ENCODE measurements at places on chromosomes 7 and 10.
A peak's percentile ranks its signal among the peaks of the same experiment; 100 is the strongest.

GRCh38 chr7:29102558-29103151, 43.7 kb downstream of the CPVL start:
- peak; percentile 49 for DNase-seq

- DNase-seq = no peak
Observed at GRCh38 chr7:45007106-45007505, 7.1 kb downstream of the CCM2 start.

DNA sequence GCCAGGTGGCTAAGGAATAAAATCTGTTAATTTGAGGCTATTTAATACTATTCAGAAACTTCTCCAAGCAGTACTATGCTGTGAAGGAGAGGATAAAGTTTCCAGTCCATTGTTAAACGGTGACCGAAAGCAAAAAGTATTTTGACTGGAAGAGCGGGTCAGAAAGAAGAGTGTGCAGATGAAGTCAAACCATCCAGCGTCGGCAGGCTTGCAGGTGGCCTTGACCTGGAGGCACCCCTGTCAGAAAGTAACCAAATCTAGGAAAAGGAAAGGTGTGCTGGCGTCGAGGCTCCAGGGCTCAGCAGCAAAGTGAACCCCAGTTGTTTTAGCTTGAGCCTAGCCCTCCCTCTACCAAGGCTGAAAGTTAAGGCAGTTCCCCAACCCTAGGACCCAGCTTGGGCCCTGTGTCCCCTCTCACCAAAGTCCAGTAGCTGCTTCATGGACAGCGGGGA, 544 bp downstream of the PDK4 start:
- no peak for DNase-seq

DNA sequence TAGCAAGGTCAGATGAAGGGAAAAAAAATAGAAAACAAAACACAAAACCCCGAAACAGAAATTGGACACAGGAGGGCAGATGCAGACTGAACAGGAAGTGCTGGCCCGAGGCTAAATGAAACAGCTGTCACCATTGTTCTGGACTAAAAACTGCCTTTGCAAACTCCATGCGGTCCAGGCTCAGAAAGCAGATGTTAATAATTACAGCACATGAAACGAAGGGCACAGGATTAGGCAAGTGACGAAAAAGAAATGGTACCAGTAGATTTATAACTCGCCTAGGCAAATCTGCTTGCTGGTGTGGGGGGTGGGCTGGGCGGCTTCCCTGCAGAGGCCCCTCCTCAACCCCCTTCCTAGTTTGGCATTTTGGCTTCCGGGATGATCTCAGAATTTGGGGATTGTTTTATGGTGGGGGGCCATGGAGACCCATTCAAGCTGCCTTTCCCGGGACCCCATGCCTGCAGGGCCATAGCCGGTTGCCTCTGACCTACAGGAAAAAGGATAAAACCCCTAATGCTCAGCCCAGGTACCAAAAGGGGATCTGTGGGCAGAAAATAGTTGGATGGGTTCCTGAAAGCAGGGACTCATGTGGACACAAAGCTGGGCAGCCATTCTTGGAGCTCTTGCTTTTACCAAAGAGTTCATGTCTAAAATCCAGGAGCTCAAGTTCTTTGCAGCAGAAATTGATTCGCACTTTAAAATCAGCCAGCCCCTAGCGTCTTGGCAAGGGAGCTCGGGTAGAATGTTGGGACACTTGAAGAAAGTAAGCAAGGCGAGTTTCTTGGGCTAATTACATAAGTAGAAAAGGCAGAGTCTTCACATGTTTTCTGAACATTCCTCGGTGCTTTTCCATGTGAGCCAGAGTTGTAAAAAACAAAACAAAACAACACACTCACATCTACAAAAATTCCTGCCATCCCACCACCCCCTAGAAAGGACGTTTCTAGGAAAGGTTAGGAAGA, 39.0 kb upstream of the EMX2 start:
- peak; percentile 72 for DNase-seq

- peak; percentile 36 for DNase-seq
Observed at GRCh38 chr7:620056-620455, 100.4 kb upstream of the PDGFA start.

GRCh38 chr10:97916586-97916985, 66.9 kb downstream of the GOLGA7B start:
- no peak for DNase-seq

- peak; percentile 55 for DNase-seq
Observed at GRCh38 chr10:74189999-74190421, 39.0 kb downstream of the ADK start.

DNA sequence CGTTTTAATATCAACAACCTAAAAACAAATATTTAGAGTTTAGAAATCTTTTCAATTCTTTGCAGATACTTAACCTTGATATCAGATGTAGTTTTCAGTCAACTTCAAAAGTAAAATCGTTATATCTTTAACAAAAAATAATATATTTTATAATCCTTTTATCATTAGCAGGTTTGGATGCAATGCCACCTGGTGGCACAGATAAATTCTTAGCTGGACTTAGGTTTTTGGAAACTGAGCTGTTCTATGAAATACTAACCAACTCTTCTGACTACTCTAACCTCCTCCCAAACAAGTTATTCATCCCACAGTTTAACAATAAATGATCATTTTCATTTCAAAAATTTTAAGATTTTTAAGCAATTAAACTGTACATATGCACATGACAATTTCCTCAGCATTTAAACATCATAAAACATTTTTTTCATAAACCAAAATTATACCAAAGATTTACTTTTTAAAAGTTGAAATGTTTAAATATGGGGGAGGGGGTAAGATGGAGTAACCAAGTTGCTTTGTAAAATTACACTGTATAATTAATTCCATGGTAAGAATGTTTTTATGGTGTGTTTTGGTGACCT, 56.9 kb downstream of the HIBADH start:
- peak; percentile 9 for DNase-seq

GRCh38 chr7:105353752-105354328, 34.9 kb downstream of the SRPK2 start:
- peak; percentile 27 for DNase-seq

- DNase-seq = no peak
Observed at GRCh38 chr7:136588216-136588615, 280.2 kb upstream of the CHRM2 start.

DNA sequence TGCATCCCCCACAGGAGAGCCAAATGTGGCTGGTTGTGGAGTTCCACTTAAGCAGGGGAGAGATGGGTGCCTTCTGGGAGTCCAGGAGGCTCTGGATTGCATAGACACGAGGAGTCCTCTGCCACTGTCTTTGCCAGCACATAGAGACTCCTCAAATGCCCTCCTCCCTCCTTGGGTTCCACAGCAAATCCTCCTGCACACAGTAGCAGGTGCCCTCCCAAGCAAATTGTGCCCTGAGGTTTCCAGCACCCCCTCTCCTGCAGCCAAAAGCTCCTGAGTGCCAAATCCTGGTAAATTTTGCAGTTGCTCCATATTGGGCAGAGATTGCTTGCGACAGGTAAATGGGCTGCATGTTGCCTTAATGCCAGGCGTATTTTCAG, 5.8 kb downstream of the EVX1 start:
- no peak for DNase-seq

DNA sequence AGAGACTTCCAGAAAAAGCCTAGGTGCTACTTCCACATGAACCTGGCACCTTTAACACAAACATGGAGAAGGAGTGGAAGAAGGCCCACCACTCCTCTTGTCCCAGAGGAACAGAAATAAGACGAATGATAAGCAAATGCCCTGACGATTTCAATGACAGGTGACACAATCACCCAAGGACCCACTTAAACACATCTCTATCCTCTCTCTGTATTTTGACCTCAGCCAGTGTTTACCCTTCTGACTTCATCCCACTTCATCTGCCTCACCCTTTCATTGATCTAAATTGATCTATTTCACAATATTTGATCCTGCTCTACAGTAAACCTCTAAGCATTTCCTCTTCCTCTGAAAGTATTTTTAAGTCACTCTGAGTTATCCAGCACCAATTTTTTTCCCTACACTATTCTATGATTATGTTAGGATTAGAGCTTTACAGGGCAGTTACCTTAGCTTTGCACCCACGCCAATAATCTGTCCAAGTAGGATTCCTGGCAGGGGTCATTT, 9.1 kb downstream of the GOT1 start:
- DNase-seq = no peak

GRCh38 chr10:20836401-20836800, 60.7 kb downstream of the NEBL start:
- no peak for DNase-seq

DNA sequence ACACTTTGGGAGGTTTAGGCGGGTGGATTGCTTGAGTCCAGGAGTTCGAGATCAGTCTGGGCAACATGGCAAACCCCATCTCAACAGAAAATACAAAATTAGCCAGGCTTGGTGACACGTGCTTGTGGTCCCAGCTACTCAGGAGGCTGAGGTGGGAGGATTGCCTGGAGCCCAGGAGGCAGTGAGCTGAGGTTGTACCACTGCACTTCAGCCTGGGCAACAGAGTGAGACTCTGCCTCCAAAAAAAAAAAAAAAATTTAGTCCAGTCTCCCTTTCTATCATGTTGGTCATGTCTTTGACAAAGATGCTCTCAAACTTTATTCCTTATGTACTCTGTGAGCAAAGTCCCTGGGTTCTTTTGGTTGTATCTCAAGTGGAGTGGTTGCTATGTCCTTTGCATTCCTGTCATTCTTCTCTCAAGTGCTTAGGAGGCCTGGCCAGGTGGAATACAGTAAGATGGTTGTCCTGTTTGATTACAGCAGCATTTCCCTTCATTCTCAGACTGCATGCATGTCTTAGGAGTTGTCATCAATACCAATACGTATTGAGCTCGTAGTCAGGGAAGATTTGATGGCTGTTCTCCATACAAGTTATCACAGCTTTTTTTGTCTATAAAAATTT, 85.7 kb downstream of the MMRN2 start:
- no peak for DNase-seq

DNA sequence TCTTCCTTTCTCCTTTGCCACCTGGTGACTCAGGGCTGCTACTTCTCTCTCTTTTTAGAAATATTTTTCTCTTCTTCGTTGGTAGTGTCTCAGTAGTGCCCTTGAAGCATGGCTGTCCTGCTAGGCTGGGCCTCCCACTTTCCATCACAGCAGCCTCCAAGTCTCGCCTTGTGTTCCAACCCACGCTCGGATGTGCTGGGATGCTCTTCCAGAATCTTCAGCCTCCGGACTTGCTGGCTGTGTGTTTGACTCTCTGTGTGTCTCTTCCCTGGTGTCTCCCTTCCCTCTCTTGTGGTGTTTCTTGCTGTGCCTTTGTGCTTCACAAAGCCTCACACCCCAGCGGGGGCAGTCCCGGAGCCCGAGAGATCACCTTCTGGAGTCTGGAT, 100.5 kb downstream of the INPP5A start:
- no peak for DNase-seq

GRCh38 chr10:125334545-125334944, 174.2 kb upstream of the CTBP2 start:
- DNase-seq = no peak

- peak; percentile 39 for DNase-seq
Observed at GRCh38 chr7:136911344-136911743, 42.9 kb downstream of the CHRM2 start.

DNA sequence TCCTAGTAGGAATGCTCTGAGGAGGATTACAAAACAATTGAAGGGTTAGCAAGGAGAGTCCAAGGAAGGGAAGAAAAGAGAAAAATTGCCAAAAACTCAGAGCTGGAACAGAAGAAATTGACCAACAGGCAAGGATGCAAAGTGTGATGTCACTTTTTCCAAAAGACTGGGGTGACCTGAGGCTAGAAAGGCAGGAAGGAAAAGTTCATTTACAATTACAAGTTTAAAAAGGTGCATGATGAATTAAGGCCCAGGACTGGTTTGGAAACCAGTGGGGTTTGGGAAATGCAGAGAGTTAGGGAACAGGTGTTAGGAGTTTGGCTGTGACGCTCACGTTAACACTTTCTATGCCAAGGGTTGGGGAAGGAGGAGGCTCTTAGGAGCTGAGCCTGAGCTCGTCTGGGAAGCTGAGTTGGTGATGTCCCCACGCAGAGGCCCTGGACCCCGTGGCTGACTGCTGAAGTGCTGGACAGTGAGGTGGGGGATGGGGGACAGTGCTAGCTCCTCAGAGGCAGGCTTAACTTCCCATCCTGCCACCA, 92.6 kb upstream of the PODXL start:
- DNase-seq = no peak

GRCh38 chr10:71069909-71070666, 142.3 kb upstream of the UNC5B start:
- DNase-seq = no peak

GRCh38 chr7:32536585-32536984, 41.3 kb downstream of the AVL9 start:
- DNase-seq = peak; percentile 55

GRCh38 chr7:84196084-84196503, 1.5 kb upstream of the SEMA3A start:
- no peak for DNase-seq

- DNase-seq = peak; percentile 13
Observed at GRCh38 chr10:50625649-50626132, 1.9 kb upstream of the SGMS1 start.

DNA sequence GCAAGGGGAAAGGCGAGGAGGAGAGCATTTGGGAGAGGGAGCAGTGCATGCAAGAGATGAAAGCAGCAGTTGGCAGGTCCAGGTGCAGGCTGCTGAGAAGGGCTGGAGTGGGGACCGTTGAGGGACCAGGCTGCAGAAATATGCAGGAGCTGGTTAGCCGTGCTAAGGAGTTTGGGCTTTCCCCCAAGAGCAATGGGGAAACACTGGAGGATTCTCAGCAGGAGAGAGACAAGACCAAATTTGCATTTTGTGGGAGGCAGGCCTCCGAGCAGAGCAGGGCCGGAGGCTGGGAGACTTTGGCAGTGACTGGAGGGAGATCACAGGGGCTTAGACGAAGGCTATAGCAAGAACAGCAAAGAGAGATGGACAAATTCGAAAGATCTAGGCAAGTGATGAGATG, 11.8 kb downstream of the BTBD16 start:
- DNase-seq = no peak

DNA sequence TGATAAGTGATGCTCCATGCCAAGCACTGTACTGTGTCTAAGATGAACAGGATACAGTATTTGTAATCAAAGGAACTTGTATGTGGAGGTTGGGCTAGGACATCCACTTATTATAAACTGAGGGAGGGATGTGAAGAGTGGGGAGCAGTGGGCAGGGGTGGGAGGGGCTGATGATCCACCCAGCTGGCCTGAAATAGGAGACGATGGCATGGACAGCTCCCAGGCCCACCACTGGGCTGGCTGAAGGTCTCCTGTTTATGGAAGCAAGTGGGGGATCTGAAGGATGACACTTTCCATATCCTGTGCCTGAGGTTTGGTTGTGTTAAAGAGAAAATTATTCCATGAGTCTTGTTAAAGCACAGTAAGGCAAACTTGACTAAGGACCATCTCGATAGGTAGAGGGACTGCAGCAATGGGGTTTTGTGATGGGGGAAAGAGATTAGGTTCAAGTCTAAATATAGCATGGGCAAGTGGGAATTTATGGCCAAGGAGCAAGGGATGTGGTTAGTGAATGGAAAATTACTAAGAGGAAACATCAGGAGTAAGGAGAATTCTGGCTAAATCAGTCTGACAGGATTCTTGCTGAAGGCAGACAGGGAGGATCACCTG, 124.6 kb downstream of the CCNY start:
- DNase-seq = no peak

- DNase-seq = peak; percentile 28
Observed at GRCh38 chr10:103145046-103145445, 48.0 kb downstream of the NT5C2 start.

- DNase-seq = no peak
Observed at GRCh38 chr7:75649462-75649861, 89.3 kb downstream of the HIP1 start.
